ENCODE measurements at places on chromosomes 7 and 10.

DNA sequence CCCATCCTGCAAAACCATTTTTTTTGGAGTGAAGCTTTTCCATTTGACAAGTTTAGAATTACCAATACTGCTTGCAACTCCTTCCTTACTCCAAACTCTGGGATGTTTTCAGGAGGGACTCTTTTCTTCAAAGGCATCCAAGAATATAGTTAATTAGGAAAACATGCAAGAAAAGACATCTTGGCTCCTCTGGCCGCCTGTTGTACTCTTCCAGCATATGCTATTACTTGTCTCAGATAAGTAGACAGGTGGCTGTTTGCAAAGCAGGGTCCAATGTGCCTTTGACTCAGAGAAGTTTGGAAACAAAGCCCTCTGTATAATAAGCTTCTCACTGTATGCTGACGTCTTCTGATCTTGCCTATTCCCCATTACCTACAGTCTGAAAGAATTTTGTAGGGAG is 746.5 kb downstream of the AUTS2 start:
- no peak for DNase-seq

DNA sequence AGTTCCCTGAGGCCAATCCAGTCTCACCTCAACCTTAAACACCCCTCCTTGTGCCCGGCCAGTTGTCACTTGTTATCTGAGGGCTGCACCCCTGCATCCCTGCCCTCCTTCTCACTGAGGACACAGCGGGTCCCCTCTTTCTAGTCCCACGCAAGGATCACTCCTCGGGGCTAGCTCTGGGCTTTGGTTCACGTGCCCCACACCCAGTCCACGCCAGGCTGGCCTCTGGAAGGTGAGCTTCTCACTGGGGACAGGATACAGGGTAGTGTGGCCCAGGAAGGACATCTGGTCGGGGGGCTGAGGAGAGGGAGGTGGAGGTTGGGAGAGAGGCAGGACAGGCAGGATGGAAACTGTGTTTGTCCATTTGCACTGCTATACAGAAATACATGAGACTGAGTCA is 25.5 kb downstream of the UPP1 start:
- DNase-seq = no peak

DNA sequence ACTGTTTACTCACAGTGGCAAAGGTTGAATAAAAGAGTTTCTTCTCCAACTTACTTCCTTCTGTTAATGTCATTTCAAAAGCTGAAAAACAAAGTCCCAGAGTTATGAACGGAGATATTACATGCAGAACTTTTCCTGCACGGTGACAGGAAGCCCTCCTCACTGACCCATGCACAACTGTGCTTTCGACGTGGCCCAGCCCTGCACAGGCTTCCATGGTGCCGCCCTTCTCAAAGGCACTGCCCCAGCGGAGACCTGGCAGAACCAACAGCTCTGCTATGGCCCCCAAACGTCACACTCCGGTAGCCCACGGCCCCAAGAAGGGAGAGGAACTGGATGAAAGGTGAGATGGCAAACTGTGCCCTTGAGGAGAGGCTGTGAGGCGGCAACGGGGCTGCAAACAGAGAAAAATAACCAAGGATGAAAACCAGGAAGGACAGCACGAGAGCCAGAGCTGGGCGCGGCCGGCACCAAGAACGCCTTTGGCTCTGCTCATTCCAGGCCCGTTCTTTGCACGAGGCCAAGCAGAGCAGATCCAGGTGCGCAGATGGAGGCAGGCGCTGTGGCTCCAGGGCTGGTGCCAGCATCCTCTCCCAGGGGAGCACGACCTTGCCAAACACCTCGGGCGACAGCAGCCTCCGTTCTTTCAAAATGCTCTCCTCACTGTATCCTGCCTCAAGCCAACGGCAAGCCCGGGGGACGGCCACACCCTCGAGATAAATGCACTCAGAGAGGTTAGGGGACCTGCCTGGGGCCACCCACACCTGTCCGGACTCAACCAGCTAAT is 7.0 kb upstream of the FUOM start:
- no peak for DNase-seq

DNA sequence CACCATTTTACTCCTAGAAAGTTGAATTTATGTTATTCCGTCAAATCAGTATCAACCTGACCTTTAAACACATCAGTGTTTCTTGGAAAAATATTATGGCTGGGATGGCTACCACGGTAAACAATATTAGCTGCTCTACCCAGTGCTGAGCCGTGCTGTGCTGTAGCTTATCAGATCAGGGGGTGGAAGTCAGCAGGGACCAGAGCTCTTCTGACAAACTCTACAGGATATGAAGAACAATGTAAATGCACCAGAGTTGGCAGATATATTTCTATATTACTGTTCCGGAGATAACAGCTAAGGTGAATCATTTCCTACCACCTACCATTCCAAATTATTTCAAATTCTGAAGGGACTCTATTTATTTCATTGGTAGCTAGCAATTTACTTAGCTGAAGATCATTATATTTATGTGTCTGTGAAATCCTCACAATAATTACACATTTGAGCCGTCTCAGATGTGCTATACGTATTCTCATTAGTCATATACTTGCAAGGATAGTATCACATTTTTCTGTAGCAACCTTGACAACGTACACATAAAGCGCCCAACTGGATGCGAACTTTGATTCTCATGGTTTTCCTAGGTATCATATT is 76.5 kb downstream of the TEX36 start:
- DNase-seq = no peak

- no peak for DNase-seq
Observed at GRCh38 chr10:124035928-124036558, 57.4 kb downstream of the CHST15 start.

DNA sequence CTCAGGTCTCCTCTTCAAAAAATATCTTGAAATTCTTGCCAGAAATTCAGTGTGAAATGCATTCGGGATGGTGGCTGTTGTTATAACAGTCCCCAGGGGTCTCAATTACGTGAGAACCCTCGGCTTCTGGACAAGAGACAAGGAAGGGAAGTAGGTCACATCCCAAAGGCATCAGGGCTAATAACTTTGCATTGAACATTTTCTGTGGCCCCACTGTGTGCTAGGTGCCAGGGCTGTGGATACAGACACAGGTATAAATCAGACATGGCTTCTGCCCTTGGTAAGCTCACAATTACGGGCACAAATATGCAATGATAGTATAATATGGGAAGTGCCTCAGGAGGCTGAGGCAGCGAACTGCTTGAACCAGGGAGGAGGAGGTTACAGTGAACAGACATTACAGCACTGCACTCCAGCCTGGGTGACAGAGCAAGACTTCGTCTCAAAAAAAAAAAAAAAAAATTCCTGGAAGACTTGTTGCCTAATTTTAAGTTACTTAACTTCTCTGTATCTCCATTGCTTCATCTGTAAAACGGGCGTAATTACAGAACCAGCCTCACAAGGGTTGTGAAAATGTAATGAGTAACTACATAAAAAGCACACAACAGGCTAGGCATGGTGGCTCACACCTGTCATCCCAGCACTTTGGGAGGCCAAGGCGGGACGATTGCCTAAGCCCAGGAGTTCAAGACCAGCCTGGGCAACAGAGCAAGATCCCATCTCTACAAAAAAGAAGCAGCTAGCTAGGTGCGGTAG is 2.5 kb upstream of the RHBDD2 start:
- no peak for DNase-seq

- no peak for DNase-seq
Observed at GRCh38 chr10:44986179-44986578, 7.6 kb upstream of the DEPP1 start.

GRCh38 chr10:93876381-93876780 is 17.4 kb upstream of the SLC35G1 start:
- no peak for DNase-seq

- DNase-seq = no peak
Observed at GRCh38 chr7:1548438-1548831, 7.6 kb downstream of the TMEM184A start.

All from CD4-positive, alpha-beta memory T cell (primary cell).